NT2/D1 (cell line): ENCODE measurements at places on chromosomes 5 and 9.
A peak's percentile ranks its signal among the peaks of the same experiment; 100 is the strongest.

GRCh38 chr9:131671133-131671520 lies 68.7 kb downstream of the RAPGEF1 start:
- DNase-seq, result no peak

- no peak for DNase-seq
Observed at GRCh38 chr9:81671880-81672280, 17.5 kb downstream of the TLE1 start.

- DNase-seq, result no peak
Observed at GRCh38 chr5:143594902-143595818, 191.7 kb upstream of the NR3C1 start.

DNA sequence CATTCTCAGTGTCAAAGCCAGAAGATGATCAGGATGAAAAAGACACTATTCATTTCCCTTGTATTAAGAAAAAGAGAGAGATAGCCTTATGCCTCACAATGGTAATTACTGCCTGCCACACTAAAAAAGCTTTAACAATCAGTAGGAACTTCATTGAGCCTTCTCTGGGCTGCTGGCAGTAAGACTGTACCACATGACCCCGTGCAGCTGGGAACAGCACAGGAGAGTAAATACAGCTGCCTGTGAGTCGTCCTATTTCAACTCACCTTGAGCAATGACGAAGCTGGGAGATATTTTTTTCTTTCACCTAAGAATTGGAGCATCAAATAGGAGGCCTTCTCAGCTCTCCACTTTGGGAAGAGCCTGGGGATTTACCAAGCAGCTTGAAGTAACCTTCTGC lies 316.3 kb downstream of the GABRB2 start:
- no peak for DNase-seq

- no peak for DNase-seq
Observed at GRCh38 chr5:148387325-148387724, 3.6 kb downstream of the FBXO38 start.

DNA sequence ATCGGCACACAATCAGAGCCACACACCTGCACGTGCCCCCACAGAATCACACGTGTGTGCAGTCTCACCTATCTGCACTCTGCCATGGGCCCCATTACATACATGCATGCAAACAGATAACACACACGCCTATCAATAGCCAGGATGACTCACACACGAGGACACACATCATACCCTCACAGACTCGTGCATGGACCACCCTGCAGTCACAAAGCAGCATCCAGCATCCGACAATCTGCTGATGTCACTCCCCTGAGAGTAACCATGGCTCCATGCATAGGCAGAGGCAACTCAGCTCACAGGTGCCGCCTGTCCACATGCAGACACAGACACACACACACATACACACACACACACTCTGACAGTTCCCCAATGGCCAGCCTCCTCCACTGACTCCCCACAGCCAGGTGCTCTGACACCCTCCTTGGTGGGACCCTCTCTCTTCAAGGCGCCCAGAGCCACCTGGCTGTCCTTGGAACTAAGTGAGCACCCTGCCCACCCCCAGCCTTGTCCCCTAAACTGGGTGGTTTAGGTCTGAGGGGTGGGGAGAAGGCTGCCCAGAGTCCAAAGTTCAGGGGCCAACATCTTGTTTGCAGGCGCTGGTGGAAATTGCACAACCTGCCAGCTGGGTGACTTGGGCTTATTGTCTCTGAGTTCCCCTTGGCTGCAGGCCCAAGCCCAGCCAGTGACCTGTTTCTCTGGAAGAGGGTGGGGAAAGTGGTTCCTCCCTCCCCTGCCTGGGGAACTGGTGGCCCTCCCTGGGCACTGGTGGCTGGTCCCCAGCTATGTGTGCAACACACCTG lies 34.6 kb upstream of the NEK6 start:
- no peak for DNase-seq

GRCh38 chr5:141857226-141857625 lies 21.0 kb downstream of the PCDH1 start:
- DNase-seq, result no peak

- peak; percentile 16 for DNase-seq
Observed at GRCh38 chr5:137604348-137605095, 105.4 kb upstream of the SPOCK1 start.

- DNase-seq, result no peak
Observed at GRCh38 chr5:38639377-38640358, 83.2 kb upstream of the LIFR start.

DNA sequence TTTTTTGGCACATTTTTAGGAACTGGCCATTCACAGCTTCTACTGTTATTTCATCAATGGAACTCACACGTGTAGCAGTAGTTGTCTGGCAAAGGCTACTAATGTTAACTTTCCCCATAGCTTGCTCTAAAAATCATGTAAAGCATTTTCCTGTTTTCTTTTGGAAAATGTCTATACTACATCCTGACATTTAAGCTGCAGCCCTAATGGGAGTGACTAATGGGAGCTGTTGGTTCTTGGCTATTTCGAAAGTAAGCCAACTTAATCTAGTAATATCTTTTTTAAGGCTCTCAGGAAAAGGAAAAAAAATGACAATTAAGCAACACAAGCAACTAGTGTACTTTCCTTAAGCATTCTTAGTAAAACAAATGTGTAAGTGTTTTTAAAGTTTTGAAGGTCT lies 169.2 kb downstream of the SLC12A2 start:
- DNase-seq, result no peak

DNA sequence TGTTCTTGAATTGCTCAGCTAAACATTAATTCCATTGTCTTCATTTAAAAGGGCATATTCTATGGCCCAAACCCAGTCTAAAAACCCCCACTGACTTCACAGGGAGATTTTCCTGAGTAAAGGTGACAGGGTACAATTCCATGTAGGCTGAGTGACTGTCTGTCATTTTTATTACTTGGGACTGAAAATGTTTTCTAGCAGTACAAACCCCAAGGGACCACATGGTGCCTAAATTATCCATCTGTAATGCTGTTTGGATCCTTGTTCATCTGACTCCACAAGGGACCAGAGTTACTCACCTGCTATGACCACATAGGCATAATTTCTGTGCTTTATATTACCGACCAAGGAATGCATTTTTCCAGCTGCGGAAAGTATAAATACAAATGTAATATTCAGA lies 349.1 kb downstream of the ZNF608 start:
- DNase-seq, result no peak

DNA sequence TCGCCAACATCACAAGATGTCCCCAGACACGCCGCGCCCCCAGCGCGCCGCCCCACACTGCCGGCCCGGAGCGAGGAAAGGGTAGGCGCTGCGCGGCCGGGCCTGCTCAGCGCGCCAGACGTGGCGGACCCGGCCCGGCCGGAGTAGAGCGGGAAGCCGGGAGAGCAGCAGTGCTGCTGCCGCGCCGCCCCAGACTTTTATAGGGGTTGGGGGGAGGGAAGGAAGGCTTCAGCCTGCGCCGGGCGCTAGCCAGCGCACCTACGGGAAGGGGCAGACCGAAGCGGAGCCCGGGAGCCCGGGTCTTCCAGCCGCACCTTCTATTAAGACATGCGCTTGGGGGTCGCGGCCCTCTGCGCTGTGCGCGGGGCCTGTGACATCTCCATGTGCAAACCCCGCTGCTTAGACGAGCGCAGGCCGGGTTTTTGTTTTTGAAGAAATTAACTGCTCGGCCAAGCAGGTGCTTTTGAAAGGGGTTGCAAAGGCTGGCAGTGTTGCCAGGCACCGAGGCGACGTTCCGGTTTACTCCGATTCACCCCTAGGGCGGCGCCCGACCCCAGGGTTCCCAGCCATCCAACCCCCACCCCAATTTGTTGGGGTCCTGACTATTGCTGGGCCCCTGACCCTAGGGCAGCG lies 353 bp upstream of the PAX5 start:
- DNase-seq, result no peak

GRCh38 chr5:42581845-42582244 lies 158.6 kb downstream of the GHR start:
- no peak for DNase-seq

DNA sequence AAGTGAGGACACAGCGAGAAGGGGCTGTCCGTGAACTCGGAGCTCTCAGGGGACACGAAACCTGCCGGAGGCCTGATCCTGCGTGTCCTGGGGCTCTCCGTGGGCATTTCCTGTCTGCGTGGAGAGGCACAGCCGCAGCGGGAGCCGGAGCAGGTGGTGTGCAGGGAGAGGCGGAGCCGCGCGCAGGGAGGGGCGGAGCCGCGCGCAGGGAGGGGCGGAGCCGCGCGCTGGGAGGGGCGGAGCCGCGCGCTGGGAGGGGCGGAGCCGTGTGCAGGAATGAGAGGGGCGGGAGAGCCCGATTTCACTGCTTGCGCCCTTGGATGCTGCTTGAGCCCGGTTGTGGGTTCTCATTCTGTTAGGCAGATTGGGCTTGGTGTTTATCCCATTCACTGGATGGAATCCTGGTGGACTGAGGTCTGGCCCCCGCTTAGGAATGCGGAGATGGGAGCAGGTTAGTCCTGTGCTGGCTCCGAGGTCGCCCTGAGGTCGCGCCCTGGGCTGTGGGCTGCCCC lies 26.7 kb downstream of the NDUFS6 start:
- no peak for DNase-seq

DNA sequence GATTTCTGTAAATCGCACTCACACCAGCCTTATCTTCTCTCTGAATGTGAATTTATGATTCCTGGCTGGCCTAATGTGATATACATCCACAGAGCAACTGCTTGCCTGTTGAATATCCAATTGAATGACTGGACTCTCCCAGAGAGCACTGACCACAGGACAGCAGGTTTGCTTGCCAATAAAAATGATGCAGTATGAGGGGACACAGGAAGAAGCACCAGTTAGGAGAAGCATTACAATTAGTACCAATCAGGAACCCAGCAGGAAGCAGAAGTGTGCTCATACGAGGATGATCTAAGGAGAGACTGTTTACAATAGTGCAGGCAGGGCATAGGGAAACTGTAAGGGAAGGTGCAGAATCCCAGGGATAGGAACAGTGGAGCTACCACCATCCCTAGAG lies 127.2 kb upstream of the ZNF366 start:
- no peak for DNase-seq

- DNase-seq, result no peak
Observed at GRCh38 chr5:29950416-29951145, 1242.9 kb upstream of the CDH6 start.

DNA sequence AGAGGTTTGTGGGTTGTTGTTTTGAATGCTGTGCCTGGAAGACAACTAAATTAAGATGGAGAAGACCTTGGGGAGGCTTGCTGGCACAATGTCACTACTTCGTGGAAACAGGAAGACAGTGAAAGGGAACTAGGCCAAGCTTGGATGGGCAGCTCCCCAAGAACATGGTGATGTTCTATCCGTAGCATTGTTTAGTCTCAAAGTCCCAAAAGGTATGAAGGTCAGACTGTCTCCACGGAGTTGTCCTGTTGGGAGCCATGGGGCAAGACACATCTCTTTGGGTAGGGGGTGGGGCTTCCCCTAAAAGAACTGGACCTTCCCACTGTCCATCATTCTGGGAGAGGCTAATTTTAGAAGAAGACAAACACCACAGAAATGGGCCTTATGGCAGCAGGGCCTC lies 140.5 kb downstream of the ENTREP1 start:
- DNase-seq, result no peak

- DNase-seq, result no peak
Observed at GRCh38 chr9:33138768-33139167, 28.4 kb downstream of the B4GALT1 start.

- DNase-seq, result peak; percentile 43
Observed at GRCh38 chr5:172833686-172834414, at the start of gene ERGIC1. ERGIC1 (plus strand) TSS chr5:172834251; CDS start chr5:172834414, 163 bp downstream.

- DNase-seq, result no peak
Observed at GRCh38 chr5:75381456-75381855, 44.4 kb downstream of the HMGCR start.

DNA sequence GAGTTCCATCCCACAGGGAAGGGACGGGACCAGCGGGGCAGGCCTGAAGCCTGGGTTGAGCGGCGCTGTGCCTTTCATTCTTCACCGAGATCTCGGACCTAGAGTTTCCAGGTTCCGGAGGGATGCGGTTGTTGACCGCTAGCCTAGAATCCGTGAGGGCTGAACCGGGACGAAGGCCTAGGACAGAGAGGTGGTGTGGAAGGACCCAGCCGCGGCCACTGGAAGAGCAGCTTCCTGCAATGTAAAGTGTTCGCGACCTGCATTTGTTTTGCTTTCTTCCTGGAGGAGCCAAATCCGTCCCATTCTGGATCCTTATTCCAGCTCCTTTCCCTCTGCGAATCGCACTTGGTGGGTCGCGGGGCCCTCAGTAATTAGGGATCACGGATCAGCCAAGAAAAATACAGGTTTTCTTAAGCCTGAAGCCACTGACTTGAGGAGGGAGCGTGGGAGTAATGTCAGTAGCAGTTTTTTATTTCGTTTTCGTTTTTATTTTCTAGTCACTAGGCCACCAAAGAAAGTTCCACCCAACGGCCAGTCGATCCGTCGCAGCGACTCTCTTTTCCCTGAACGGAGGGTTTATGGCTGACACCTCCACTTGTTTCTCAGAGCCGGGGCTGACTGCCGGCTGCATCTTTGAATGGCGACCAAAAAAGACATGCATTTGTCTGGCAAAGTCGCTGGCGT lies 48.6 kb downstream of the ANXA2R start:
- no peak for DNase-seq

DNA sequence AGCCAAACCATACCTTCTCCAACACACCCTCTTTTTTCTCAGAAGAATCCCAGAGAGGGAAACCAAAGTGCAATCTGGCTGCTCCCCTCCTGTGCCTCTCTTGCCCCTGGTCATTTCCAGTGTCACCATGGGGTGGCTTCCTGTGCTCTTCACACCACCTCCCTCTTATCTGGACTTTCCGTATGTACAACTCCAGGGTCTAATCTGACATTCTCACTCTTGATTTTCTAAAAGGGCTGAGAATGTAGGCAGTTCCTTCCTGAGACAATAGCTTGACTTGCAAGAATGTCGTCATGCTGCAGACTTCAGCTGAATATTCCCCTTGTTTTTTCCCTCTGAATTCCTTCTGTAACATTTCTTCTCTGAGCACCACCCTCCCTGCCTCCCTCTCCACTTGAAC lies 110.2 kb downstream of the FBXL7 start:
- no peak for DNase-seq

GRCh38 chr9:95018099-95018936 lies 291.8 kb downstream of the AOPEP start:
- DNase-seq, result no peak

DNA sequence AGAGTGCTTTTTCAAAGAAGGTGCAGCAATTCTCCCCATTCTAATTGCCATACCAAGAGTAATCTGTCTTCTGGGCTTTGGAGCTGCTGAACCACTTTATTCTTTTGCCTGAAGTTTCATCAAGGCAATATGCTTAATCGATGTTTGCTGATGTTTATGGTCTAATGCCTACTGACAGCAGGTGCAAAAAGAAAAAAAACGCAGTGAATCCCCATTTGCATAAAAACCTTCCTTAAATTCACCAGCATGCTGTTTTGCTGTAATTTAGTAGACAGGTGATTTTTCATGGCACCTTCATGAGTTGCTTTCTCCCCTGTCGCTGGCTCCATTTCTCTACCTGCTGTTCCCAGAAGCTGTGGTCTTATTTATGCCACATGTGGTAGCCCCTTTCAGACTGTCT lies 83.1 kb upstream of the MAST4 start:
- DNase-seq, result no peak

DNA sequence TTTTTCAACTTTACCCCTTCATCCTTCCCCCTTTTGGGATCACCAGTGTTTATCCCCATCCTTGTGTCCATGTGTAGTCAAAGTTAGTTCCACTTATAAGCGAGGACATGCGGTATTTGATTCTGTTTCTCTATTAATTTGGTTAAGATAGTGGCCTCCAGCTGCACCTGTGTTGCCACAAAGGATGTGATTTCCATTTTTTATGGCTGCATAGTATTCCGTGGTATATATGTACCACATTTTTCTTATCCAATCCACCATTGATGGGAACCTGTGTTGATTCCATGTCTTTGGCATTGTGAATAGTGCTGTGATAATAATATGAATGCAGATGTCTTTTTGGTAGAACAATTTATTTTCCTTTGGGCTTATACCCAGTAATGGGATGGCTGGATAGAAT lies 252.4 kb downstream of the ARRDC3 start:
- no peak for DNase-seq

GRCh38 chr5:140221697-140222223 lies 46.8 kb downstream of the CYSTM1 start:
- DNase-seq, result no peak
